Right cardiac atrium (tissue), 5 donors: ENCODE measurements at places on chromosomes 11 and 22. TPM values are rescaled to one million over a fixed set of nuclear protein-coding genes. Genes with fewer than 3 reads are reported as not detected.
A peak's percentile ranks its signal among the peaks of the same experiment; 100 is the strongest.

Gene ALDH3B1
- polyA plus RNA-seq = 2.9 TPM

GRCh38 chr11:46315783-46316563, 31.3 kb upstream of the DGKZ start:
- peak; percentile 42 for DNase-seq

GRCh38 chr11:110434952-110435779, 5.4 kb downstream of the FDX1 start:
- DNase-seq = no peak

DNA sequence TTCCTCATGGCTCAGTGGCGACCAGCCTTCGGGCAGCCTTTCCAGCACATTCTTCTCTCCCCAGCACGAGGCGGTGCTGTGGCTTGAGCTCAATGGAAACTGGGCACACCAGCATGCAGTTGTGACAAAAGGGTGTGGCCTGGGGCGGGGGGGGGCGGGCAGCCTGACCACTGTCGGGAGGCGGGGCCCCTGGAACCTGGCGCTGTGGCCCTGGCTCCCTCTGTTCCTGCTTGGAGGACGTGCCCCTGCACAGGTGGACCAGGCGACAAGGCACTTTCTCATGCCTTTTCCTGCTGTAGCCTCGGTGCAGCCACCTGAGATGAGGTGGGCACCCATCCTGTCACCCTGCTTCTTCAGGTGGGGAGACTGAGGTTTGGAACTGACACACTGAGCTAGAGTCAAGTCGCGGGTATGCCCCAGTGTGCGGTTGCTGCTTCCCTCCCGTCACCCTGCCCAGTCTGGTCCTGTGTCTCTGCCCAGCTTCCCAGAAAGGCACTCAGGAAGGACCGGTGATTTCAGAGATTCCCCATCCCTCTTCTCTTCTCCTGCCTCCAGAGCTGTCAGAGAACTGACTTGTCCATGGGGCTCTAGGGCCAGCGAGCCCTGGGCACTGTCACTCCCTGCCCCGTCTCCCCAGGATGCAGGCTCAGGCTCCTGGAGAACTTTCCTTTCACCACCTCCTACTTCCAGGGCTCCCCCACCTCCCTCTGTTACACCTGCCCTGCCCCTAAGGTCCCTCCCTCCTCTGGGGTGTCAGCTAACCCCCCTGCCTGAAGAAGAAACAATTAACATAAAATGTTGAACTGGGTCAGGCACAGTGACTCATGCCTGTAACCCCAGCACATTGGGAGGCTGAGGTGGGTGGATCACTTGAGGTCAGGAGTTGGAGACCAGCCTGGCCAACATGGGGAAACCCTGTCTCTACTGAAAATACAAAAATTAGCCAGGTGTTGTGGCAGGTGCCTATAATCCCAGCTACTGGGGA, 9.9 kb downstream of the B3GAT1 start:
- no peak for DNase-seq

Gene CASP1
- 6.6 TPM for polyA plus RNA-seq

DNA sequence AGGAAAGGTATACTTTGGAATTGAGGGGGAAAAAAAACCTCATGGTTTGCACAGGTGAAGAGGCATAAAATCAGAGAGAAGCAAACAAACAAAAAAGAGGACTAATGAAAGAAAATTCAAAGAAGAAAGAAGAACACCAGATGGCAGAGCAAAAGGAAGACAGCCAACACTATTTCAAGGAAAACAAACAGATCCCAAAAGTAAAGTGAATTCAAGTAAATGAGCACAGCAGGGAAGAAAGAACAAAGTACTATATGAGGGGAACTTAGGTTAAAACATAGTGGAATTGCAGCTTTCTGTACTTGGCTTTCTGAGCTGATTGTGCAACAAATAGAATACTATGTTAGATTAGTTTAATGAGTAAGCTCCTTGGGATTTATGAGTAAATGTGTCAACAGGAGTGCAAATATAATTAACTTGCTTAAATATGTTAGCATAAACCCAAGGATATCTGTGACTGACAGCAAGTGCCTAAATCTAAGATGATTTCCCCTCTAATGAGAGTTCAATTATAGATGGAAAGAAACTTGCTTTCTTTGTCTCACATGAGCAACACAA, 404.6 kb upstream of the CNTN5 start:
- no peak for DNase-seq

DNA sequence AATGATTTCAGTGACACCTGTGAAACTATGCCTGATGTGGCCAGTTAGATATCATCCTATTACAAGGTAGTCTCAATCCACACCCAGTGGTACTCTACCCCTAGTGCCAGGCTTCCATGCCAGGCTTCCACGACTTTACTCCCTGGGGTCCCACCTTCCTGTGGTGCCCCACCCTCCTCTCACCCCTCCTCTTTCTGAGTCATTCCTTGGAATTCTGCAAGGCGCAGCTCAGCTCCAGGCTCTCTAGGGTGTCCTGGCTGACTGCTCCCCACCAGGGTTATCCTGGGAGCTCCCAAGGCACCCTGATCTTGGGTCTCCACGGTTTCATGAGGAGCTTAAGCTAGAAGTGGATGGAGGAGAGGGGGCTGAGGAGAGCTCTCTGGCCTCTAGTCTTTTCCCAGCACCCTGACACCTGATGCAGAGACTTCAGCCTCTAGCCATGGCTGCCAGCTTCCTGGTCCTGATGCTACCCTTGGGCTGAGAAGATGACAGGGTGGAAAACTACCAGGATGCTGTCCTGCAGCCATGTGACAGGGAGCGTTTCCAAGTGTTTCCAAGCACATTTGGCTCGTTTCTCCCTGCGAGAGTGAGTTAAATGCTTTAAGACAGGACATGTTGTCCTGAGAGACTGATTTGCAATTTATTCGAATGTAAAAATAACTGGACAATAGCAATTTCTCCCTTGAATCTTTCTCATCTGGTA, 1461.2 kb downstream of the TBC1D22A start:
- no peak for DNase-seq

Gene PRR33
- 0.81 TPM for polyA plus RNA-seq

- peak; percentile 91 for DNase-seq
Observed at GRCh38 chr11:69915501-69916250, 96.5 kb upstream of the FGF3 start.

DNA sequence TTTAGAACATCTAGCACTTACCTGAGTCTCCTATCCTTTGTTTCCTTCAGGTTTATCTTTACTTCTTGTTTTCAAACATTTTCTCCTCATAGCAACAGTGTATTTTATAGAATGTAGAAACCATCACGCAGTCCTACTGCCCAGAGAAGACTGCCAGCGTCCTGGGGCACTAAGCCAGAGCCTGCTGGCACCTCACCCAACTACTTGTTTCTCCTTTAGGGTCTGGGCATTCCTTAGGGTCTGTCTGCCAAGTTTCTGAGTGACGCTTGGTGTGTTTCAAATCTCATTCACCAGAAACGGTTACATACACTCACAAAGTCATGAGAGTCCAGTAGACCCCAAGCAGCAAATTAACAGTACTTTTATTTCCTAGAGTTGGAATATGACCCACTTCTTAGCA, 49.6 kb upstream of the SLC25A1 start:
- no peak for DNase-seq

GRCh38 chr22:28521451-28521850, 158.2 kb downstream of the TTC28 start:
- no peak for DNase-seq

Gene E2F8
- polyA plus RNA-seq = 2.9 TPM
